ENCODE measurements at places on chromosomes 7 and 10.
A peak's percentile ranks its signal among the peaks of the same experiment; 100 is the strongest.

DNA sequence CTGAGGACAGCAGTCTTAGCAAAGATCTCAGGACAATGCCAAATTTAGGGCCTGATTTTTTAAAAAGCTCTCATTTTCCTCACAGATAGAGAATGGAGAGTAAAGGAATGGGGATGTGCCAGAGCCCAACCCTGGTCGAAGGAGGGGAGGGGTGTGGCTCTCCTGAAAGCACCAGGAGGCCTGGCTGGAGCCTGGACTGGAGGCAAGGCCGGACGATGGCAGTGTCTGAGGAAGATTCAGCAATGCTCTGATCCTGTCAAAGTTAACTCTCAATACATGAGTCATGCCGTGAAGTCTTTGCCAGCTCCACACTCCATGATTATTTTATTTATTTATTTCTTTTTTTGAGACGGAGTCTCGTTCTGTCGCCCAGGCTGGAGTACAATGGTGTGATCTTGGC lies 108.3 kb downstream of the UPF2 start:
- DNase-seq: no peak

DNA sequence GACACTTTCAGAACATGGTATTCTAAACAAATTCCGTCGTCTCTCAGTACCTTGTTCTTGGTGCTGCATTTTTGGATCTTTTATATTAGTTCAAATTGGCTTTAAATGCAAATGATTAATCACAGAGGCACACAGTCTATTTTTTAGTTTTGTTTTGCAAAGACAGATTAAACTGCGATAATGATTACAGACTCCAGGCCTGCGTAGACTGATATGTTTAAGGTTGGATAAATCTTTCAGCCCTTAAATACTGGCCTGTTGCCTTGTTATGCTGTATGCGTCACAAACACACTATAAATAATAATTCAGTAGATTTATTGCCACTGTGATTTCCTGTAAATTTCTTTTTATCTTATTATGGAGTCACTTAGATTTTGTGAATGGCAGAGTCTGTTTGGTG lies 19.3 kb downstream of the CACNB2 start:
- DNase-seq: no peak

GRCh38 chr7:102175423-102176170 lies 111.1 kb upstream of the SH2B2 start:
- DNase-seq: no peak

DNA sequence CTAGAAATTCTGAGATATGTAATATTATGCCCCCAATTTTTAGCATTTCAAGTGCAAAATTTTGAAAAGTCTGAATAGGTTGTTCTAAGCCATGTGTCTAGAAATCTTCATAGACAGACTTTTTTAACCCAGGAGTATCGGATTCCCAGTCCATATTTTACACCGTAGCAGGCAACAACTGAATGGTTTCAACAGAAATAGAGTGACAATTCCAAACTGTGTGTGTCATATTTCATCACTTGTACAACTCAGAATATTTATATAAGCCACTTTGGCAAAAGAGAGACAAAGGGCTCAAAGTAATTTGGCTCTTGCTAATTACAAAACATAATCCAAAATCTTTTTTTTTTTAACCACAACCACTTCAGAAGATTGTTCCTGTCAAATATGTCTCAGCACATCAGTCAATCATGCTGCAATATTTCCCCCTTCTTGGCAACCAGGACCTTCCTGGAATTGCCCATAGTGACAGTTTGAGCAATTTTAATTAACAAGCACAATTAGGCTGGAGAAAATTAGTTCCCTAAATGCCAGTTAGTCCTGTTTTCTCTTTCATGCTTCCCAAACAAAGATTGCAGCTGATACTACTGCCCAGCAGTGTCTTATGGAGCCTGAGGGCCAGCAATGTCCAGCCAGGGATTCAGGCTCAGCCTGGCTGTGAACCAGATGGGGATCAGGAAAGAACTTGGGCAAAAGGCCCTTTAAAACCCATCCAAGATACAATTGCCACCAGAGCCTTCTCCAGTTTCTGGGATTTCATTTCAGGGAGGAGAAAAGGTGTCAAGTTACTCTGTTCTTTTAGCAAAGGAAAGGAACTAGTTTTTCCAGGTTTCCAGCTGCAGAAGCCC lies 533.3 kb upstream of the GHITM start:
- no peak for DNase-seq

DNA sequence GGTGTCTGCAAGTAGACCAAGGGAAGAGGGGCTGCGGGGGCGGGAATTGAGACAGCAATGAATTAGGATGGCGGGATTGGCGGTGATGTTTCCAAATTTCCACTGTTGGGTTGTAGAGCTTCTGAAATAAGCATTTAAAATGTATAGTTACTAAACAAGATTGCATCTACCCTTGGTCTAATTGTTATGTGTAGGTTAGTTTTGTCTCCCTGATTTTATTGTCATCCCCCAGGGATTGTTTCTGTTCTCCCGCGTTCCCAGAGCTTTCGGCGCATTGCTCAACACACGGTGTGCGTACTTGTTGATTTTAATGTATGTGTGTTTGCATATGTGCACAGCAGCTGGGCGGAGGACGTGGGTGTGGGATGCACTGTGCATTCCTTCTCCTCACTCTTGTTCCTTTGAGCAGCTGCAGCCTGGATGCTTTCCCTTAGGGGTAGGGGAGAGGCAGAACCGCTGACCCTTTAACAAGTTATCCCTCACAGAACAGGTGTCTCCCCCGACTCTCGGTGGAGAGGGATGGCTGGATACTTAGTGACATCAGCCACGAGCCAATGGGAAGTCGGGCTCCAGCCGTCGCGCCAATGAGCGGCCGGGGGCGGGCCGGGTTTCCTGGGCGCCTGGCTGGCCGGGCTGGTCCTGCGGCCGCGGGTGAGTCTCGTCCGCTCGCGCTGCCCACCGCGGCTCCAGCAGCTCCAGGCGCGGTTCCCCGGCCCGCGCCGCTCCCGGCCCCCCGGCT lies at the start of gene TSPAN33:
Gene TSPAN33 (plus strand): TSS at position 613 of the 739 bp plus-strand sequence. CDS start 274 bp downstream, outside the sequence.
- DNase-seq: peak; percentile 67

- DNase-seq: no peak
Measured at GRCh38 chr10:43036481-43037428, 40.1 kb upstream of the RET start.

GRCh38 chr10:72847681-72848080 lies 45.9 kb upstream of the OIT3 start:
- no peak for DNase-seq

GRCh38 chr10:35339942-35340341 lies 3.6 kb downstream of the CCNY start:
- DNase-seq: no peak

DNA sequence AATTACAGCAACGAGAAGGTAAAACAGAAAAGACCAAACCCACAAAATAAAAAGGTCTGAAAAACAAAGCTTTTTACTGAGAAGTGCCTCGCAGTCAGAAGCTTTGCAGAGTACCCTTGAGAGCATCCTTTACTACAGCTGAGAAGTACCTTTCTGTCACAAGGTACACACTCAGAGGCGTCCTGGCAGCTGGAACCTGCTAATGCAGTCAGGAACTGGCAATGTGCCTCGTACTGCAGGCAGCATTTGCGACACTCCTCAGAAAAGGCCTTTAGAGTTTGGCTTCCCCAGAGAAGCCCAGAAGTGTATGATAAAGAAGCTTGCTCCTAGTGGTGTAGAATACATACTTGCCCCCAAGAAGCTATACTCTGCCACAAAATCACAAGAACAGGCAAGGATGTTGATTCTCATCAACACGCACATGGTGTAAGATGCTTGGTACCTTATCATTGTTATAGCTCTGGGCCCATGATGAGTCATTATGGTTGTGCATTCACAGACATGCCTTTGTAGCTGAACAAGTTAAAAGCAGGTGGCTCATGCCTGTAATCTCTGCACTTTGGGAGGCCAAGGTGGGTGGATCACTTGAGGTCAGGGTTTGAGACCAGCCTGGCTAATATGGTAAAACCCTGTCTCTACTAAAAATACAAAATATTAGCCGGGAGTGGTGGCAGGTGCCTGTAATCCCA lies 2.0 kb upstream of the GTPBP4 start:
- no peak for DNase-seq

GRCh38 chr10:121368347-121369025 lies 229.8 kb downstream of the FGFR2 start:
- no peak for DNase-seq

DNA sequence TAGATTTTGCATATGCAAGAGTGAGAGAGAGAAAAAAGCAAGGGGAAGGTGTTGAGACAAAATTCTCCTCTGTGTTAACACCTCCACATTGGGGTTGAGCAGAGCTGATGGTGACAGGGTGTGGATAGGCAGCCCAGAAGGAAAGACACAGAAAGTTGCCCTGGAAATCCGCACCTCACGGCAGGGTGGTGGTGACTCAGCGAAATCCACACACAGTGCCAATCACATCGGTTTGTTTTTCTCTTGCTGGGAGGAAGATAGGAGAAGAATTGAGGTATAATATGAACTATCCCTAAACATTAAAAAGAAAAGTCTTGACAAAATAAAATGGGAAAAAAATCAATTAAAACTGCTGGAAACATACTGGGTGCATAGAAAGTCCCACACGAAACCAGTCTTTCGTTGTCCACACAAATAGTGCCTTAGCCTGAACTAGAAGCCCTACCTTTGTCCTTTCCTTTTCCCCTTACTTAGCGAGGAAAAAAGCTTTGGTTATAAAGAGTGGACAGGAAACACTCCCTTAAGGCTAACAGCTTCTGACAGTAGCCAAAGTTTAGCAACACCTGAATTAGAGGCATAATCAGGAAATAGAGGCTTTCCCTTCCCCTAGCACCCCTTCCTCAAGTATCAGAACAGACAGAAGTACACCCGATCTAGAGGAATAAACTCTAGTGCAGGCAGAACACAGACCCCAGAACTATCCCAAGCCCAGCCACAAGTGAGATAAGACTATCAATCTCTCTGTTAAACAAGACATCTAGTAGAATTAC lies 39.2 kb upstream of the DNAJC1 start:
- DNase-seq: no peak

- DNase-seq: no peak
Measured at GRCh38 chr7:33986951-33987947, 81.9 kb downstream of the BMPER start.

DNA sequence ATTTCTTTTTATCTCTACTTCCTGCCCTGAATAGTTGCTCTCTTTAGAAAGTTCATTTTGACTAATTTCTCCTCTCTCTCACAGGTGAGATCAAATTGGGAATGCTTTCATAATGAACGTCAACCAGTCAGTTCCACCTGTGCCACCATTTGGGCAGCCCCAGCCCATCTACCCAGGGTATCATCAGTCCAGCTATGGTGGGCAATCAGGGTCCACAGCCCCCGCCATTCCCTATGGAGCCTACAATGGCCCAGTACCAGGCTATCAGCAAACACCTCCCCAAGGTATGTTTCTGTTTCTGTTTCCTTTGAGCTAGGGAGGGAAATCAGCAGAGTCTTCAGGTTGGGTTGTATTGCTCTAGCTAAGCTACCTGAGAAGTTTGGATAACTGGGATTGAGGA lies 2.5 kb downstream of the SEC24C start:
- DNase-seq: no peak

- no peak for DNase-seq
Measured at GRCh38 chr10:102492344-102492939, 10.1 kb downstream of the ACTR1A start.

DNA sequence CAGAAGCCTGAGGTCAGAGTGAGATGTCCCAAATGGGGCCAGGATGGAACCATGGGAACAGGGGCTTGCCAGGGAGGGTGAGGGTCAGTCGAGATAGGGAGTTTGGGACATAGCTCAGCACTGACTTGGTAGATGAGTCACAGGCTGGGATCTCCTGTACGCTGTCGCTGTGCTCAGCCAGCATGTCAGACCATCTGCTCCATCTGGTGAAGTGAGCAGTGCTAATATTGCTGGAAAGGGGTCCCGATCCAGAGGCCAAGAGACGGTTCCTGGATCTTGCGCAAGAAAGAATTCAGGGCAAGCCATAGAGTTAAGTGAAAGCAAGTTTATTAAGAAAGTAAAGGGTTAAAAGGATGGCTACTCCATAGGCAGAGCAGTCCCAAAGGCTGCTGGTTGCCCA lies 505.6 kb downstream of the GALNT17 start:
- no peak for DNase-seq

- DNase-seq: no peak
Measured at GRCh38 chr7:2706685-2707126, 18.7 kb downstream of the AMZ1 start.

GRCh38 chr10:96570511-96570910 lies 16.3 kb downstream of the TM9SF3 start:
- DNase-seq: no peak

- DNase-seq: no peak
Measured at GRCh38 chr7:116780966-116781365, 81.4 kb upstream of the CAPZA2 start.

- peak; percentile 20 for DNase-seq
Measured at GRCh38 chr10:133230387-133231195, 574 bp downstream of the UTF1 start.

DNA sequence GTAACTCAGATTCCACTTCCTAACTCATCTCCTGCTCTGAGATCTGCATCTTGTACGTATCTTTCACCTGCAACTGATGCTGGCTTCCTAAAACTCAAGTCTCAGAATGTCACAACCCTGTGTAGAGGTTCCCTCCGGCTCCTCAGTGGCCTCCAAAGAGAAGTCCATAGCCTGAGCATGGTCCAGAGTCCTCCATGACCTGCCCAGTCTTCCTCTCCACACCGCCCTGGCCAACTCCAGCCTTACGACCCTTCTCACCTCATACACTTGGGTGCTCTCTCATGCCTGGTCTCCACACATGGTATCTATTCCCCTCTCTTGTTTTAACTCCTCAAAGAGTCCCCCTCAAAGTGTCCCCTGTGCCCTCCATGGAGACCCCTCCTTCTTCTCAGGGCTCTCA lies 41.9 kb downstream of the RAMP3 start:
- no peak for DNase-seq

DNA sequence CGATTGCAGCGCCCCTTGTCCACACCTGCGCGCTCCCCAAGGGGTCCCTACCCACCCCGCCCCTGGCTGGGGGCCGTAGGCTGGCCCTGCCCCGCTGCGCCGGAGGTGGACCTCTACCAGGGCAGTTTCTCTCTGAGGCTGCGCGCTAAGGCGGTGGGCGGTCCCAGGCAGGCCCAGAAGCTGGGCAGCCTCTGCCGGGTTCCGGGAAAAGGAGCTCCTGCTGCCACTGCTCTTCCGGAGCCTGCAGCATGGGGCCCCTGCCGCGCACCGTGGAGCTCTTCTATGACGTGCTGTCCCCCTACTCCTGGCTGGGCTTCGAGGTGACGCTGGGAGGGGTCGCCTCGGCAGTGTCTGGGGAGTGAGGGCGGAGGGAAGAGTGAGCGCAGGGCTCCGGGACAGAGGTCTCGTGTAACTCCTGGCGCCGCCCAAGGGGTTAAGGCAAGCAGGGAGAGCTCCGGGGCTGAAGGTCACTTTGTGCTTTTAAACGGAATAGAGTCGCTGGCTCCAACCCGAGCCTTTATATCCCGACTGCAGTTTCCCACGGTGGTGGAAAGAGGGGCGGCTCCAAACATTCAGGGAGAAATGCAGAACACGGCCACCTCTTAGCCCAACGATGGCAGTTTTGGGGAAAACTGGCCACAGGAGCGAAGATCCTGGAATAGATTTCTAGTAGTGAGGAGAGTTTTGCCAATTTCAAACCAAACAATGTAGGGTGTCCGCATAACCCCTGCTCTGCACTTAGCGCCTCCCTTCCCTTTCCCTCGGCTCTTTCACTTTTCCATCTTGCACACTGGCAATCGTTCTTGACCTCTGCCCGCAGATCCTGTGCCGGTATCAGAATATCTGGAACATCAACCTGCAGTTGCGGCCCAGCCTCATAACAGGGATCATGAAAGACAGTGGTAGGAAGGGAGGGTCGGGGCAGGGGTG lies at the start of gene GSTK1:
Gene GSTK1 (plus strand): TSS at position 176 of the 930 bp plus-strand sequence. CDS start 73 bp downstream, at position 249.
- peak; percentile 79 for DNase-seq

- DNase-seq: no peak
Measured at GRCh38 chr10:1211844-1212570, 155.8 kb downstream of the WDR37 start.

All from activated T-cell treated with anti-CD3 and anti-CD28 coated beads for 48 hours (primary cell).